ENCODE measurements at places on chromosomes 12 and 14.

DNA sequence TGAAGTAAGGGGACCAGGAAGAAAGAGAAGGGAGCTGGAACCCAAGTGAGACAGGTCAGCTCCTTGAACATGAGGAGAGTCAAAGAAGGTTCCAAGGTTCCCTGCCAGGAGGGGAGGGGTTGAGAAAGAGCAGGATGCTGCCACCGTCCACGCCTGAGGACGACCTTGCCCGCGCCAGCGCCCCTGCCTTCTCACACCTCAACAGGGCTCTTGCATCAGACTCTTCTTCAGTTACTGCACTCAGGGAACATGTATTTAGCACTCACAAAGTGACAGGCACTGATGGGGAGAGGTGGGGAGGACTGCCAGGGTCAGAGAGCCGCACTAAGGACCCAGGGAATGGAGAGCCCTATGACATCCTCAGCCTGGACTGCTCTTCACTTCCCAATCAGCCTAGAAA is 102.1 kb upstream of the NUDT4 start:
- no peak for DNase-seq

- DNase-seq, result peak; percentile 55
Measured at GRCh38 chr12:22787557-22787956, 162.6 kb downstream of the ETNK1 start.

GRCh38 chr14:20434701-20435581 is 1.0 kb downstream of the KLHL33 start:
- DNase-seq, result no peak

DNA sequence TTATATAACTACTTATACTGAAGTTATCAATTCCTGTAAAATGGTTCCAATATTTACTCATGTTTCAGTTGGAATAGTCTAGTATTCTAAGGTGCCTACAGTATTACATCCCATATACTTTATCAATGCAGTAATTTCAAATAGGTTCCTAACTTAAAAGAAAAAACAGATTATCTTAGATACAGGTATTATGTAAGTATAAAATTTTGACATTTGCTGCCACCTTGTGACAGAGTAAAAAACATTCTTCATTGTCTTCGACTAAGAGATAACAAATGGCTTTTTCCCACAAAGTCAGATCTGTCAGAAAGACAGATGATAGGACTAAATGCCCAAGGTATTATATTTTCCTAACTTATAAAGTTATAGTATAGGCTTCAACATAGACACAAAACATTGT is 78.7 kb downstream of the TXNDC16 start:
- peak; percentile 12 for DNase-seq

GRCh38 chr12:81255456-81255855 is 177.6 kb downstream of the ACSS3 start:
- DNase-seq, result no peak
